Stimulated activated CD8-positive, alpha-beta memory T cell treated with anti-CD3 and anti-CD28 coated beads, Interleukin-4, amount 100 ng/mL, for 24 hours (primary cell): ENCODE measurements at places on chromosomes 2 and 18.
A peak's percentile ranks its signal among the peaks of the same experiment; 100 is the strongest.

DNA sequence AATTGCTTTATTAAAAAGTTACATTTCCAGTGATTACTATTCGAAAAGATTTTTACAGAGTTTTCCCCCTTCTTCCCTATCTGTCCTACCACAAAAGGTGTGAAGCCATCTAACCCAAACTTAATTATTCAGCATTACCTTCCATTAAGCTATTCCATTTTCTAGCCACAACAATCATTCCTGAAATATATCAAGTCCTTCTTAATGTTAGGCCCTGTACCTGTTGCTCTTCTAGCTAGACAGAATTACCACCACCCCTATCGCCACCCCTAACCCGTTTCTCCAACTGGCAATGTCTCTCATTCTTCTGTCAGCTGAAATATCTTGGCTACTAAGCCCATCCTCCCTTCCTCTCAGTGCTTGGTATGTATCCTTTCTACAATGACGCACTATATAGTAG lies 13.9 kb downstream of the IWS1 start:
- DNase-seq = no peak

DNA sequence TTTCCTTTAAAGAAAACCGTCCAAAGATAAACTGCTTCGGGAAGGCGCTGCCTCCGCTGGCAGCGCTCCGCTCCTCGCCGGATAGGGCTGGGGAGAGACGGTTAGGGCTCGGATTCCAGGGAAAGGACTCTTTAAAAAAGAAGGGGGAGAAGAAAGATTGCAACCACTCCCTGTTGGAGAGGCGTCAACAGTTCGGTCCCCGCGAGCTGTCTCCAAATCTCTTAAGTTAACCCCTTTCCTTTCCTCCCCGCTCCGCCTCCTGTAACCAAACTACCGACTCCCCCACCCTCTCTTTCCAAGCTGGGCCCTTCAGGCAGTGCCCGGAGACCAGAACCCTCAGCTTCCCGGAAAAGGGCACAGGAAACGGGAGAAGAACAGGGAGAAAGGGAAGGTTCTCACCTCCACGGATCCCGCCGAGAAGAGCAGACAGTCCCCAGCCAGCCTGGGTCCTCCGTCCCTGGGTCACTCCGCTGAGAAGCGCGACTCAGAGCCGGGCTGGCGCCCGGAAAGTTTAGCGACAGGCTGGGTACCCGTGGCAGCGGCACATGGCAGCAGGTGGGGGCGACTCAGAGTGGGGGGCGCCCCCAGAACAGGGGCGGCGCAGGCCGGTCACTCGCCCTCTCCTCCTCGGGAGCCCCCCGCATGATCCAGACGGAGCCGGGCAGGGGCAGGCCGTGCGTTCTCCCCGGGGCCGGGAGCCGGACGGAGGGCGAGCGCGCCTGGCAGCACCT lies 675 bp downstream of the FZD5 start:
- DNase-seq = no peak

DNA sequence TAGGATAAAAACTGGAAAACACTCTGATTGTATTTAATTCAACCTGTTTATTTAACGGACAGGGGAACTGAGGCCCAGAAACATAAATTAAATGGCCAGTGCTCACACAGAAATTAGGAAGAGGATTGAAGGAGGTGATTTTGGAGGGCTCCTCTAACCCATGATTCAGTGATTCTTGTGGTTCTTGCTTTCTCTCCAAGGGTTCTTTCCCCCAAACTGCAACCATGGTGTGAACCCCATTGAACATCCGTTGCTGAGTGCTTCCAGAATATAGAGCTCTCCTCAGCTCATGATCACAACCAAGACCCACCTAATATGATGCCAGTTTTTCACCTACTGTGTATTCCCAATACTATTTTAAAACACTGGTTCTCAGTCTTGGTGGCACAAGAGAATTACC lies 41.4 kb downstream of the BMP10 start:
- DNase-seq = no peak

DNA sequence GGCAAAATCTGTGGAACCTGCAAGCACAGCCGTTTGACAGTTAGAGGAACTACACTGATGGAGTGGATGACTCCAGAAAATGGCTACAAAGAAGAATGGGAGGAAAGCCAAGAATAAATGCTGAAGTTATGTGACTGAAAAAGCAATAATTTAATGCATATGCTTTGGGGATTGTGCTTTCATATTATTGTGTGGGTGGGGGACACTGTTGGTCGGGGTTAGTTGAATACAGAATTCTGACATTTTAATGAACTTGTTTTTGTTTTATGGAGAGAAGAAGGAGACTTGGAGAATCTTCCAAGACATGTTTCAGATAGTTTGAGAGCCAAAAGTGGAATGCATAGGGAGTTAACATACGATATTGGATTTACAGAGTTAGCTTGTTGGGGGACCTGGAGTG lies 68.5 kb downstream of the NRP2 start:
- no peak for DNase-seq

GRCh38 chr18:13217971-13218367 lies 591 bp upstream of the LDLRAD4 start:
- DNase-seq = no peak

GRCh38 chr18:5457462-5457957 lies 86.3 kb downstream of the EPB41L3 start:
- DNase-seq = no peak

- no peak for DNase-seq
These were observed 660.1 kb upstream of the SLC8A1 start for GRCh38 chr2:41111836-41112627.

DNA sequence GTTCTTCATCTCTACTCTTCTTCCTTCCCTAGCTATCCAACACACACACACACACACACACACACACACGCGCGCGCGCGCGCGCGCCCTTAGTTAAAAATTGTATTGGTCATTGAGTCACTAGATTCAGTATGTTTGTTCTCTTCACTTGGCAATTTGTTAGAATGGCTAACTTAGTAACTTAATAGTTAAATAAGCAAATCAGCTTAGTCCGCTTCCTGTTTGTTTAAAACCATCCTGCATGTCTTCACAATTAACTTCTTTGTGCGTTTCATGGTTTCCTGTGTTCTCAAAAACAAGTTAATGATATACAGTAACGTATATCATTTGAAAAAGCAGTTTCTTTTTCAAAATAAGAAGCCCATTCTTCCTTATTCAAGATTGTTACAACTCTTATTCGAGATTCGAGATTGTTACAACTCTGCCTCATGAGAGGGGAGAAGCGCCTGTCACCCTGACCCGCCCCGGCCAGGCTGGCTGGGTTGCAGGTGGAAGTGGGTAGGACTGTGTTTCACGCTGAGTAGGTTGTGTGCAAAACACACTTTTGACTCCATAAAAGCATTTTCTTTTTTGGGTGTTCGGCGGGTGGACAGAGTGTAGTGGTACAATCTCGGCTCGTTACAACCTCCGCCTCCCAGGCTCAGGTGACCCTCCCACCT lies 9.5 kb upstream of the CNNM3 start:
- DNase-seq = no peak

- no peak for DNase-seq
These were observed 55.1 kb downstream of the ROCK1 start for GRCh38 chr18:21056545-21056944.

GRCh38 chr2:210503001-210503623 lies 26.6 kb upstream of the LANCL1 start:
- DNase-seq = peak; percentile 2

- DNase-seq = no peak
These were observed 37.7 kb downstream of the MROH2A start for GRCh38 chr2:233815861-233816260.
